Lower lobe of right lung (tissue), 2 donors: ENCODE measurements at places on chromosomes 2 and 18. TPM values are rescaled to one million over a fixed set of nuclear protein-coding genes. Genes with fewer than 3 reads are reported as not detected.

RGPD3 gene
- total RNA-seq: 0.21 TPM

SERPINB7 gene
- total RNA-seq: not detected

ABCB11 gene
- 0.32 TPM for total RNA-seq

SPP2 gene
- total RNA-seq: not detected

LOXHD1 gene
- 2.9 TPM for total RNA-seq

GPBAR1 gene
- total RNA-seq: 4.6 TPM
